Hematopoietic multipotent progenitor cell treated with erythropoietin and hydrocortisone succinate and interleukin-3 and kit ligand, for 8 days (in vitro differentiated cells): ENCODE measurements at places on chromosomes 6 and 20.

- DNase-seq: no peak
These were observed 12.0 kb downstream of the ZFP64 start for GRCh38 chr20:52179331-52180179.

- DNase-seq: no peak
These were observed 34.6 kb downstream of the CLIC5 start for GRCh38 chr6:45981046-45981445.

- no peak for DNase-seq
These were observed 63.8 kb downstream of the TPD52L1 start for GRCh38 chr6:125217369-125217768.

DNA sequence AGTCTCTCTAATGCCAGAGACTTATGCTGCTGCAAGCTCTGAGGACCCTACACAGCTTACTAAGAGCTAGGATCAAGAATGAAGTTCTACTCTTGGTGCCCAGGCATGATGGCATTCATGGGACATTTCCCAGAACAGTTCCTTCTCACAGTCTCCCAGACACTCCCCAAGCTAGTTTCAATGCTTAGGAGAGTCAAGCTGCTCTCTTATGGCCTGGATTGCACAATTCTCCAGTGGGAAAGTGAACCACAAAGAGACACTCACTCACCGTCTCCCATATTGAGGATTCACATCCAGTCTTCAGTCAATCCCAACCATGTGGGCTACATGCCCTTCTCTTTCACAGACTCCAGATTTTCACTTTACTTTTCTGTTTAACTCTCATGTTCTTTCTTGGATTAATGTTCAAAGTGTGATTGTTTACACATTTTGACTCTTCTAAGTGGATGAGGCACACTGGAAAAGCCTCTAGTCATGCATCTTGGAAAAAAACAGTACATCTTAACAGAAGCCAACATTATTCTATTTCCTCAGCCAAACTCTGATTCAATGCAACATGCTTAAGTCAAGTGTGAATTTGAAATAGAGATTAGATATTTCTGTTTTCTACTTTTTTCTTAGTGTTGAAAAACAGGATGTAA, 447.8 kb upstream of the BTBD3 start:
- DNase-seq: no peak

DNA sequence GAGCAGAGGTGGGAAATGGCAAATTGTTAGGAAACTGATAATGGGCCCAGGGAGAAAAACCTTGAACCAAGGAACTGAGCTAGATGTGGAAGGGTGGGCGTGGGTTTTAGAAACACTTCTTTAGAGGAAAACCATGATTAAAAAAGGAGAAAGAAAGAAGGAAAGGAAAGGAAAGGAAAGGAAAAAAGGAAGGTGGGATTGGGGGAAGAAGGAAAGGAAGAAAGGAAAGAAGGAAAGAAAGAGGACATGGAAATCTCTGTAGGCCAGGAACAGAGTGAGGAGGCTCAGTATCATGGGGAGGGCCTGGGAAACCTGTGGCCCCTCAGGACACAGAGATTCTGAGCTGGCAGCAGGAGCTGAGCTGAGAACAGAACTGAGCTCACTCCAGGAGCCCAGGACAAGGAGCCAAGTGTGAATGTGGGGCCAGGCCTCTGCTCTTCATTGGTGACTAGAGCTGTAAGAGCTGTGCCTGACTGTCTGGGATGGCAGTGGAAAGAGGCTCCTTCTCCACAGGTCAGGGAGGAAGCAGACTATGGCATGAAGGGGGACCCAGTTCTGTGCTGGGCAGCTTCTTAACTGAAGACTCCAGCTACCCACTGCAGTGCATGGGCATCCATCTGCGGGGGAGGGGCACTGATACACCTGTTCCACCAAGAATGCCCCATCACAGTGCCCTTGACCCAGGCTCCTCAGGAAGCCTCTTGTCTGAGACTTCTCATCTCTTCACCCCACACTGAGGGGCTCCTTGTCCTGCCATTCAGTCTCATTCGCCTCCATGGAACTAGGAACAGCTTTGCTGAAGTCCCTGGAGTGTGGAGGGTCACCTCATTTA, 116.1 kb upstream of the BACH2 start:
- no peak for DNase-seq

DNA sequence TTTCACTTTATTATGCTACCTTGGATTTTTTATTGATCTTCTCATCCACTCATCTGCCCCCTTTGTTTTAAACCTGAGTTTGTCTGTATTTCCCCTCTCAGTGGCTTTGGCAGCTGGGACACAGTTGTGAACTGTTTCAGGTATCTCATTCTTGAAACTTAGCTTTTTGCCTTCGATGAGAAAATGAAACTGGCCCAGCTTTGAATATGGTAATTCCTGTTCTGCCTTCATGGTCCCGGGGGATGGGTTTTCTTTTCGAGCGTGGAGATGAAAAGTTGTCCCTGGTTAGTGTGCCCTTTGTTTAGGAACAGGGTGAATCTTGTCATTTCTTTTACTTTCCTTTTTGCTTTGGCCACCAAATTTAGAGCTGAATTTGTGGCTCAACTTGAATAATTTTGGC, 25.6 kb downstream of the DHX35 start:
- DNase-seq: no peak

DNA sequence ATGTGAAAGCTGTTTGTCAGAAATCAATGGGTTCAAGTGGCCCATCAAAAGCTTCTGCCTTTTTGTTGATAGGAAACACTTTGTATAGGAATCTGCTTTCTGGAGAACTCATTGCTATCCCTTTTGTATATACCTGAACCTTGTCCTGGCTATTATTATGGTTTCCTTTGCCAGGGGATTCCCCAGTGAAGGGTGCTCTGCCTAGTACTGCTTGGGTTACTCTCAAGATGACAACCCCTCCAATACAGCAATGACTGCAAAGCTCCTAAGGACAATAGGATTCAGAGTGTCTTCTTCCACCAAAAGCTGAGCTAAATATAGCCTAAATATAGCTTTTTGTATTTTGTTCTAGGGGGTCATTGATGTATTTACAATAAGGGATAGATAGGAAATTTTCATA, 54.0 kb upstream of the PTPRK start:
- DNase-seq: no peak

- DNase-seq: no peak
These were observed 79.4 kb downstream of the FOXC1 start for GRCh38 chr6:1689141-1689540.

DNA sequence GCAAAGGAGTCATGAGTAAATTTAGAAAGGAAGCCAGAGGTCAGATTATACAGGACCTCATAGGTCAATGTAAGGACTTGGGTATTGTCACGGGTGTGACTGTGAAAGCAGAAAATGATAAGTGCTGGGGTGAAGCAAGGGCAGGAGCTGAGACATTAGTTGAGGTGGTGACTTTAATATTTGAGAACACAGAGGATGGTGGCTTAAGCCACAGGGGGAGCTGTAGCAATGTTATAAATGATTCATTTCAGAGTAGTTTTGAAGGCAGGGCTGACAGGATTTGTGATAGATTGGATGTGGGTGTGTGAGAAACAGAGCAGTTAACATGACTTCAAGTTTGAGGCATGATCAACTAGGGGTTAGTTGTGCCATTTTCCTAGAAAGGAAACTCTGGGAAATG, 659.9 kb downstream of the EPM2A start:
- no peak for DNase-seq

GRCh38 chr6:15365273-15365687, 119.4 kb downstream of the JARID2 start:
- DNase-seq: peak; percentile 87

GRCh38 chr6:97726378-97726777, 443.4 kb upstream of the MMS22L start:
- no peak for DNase-seq

DNA sequence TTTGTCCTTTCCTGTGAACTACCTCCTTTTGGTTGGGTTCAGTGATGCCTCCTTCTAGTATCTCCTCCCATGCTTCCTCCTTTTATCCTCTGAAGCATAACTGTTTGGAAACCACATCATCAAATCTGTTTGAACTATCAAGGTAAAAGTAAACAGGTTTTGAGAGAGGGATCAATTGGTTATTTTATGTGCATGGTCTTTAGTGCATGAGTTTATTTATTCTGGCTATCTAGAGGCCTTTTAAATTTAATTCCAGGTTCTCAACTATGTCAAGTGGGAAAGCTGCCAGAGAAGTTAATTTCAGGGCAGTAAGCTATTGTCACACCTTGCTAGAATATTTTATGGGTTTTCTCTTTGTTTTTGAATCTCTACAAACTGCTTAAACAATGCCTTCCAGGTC, 54.1 kb downstream of the WASF1 start:
- no peak for DNase-seq

- DNase-seq: no peak
These were observed 220.1 kb downstream of the HACE1 start for GRCh38 chr6:104639668-104640067.
